GM12878 (cell line): ENCODE measurements at places on chromosomes 4 and X.

DNA sequence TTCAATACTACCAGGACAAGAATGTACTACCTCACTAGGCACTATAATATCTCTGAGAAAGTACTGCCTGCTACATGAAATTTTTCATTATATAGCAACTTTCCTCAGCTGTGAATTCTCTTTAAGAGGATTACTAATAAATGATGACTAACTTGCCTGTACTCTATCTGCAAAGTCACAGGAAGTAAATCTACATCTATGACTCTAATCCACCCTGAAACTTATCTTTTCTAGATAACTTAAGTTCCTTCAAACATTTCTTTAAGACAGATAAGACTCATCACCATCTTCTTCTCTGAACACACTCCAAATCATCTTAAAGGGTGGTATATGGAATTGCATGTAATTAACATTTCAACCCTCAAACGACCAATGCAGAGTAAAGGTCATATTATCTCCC lies 28.8 kb downstream of the RPS6KA3 start:
- DNase-seq = no peak

GRCh38 chrX:152206426-152206825 lies 68.0 kb upstream of the MAGEA10 start:
- no peak for DNase-seq

DNA sequence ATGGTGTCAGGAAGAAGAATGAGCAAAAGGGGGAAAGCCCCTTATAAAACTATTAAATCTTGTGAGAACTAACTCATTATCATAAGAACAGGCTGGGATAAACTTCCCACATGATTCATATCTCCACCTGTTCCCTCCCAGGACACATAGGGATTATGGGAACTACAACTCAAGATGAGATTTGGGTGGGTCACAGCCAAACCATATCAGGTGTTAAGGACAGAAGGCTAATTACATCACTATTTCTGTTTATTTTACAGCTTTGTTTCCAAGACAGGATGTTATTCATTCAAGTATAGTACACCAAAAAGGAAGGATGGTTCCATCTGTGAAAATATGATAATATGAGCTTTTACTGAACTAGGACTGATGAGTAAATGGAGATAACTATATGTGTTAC lies 63.7 kb upstream of the ARSJ start:
- DNase-seq = no peak

- DNase-seq = no peak
Observed at GRCh38 chr4:137558951-137559350, 26.7 kb upstream of the PCDH18 start.

DNA sequence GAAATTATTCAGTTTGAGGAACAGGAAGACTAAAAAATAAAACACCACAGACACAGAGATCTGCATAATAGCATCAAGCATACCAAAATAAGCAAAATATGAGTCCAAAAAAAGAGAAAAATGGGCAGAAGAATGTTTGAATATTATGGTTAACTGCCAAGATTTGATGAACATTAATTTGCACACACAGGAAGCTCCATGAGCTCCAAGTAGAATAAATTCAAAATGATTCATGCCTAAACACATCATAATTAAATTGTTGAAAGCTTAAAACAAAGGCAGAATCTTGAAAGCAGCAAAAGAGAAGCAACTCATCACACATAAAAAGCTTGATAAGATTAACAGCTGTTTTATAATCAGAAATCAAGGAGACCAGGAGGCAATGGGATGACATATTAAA lies 156.6 kb upstream of the ARSJ start:
- no peak for DNase-seq

GRCh38 chr4:106366026-106366425 lies 2.6 kb downstream of the GIMD1 start:
- no peak for DNase-seq

DNA sequence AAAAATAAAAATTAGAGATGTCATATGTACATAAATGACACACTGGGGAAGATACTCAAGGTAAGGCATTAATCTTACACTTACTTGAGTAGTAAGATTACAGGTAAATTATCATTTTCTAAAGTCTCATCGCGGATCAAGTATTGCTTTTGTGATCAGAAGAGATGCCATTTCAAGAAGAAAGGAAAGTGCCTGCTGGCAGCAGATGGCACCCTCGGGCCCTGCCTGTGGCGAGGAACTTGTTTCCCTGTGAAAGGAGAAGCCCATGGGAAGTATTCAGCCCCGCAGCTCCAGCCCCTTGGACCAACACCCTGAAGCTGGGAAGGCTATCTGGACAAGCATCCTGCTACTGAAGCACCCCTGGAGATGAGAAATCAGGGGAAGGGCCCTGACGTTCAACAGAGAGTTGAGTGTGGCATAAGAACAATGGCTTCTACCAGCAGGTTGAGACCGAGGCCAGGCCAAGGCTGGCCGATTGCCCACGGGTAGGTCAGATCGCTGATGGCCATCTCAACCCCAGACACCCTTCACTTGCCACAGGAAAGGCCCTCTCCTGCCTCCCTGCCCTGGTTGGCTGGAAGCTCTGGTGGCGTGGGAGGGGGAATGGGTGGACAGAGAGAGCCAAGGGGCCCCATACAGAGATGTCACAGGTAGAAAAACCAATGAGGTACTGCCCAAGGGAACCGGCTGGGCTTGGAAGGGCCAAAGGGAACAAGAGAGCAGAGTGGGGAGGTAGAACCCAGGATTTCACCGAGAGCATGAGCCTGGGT lies 18.8 kb upstream of the MXD4 start:
- DNase-seq = no peak

DNA sequence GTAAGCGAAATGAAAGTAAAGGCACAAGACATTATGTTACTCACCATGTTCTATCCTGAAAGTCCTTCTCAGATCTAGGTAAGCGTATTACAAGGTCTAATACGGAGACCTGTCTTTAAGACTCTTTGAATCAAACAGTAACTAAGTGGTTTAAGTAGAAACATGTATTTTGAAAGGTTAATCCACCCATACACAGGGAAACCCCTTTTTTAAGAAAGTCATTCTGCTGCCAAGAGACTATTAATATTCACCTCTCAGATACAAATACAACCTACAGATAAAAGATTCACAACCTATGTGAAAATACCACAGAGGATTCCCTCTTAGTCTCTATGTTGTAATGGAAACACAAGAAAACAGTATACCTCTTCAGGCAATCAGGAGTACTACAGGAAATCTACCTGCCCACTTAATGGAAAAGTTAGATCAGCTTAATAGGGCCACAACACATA lies 63.2 kb upstream of the TNIP3 start:
- DNase-seq = peak; percentile 24

GRCh38 chr4:75860606-75861005 lies 41.6 kb downstream of the PPEF2 start:
- DNase-seq = no peak

DNA sequence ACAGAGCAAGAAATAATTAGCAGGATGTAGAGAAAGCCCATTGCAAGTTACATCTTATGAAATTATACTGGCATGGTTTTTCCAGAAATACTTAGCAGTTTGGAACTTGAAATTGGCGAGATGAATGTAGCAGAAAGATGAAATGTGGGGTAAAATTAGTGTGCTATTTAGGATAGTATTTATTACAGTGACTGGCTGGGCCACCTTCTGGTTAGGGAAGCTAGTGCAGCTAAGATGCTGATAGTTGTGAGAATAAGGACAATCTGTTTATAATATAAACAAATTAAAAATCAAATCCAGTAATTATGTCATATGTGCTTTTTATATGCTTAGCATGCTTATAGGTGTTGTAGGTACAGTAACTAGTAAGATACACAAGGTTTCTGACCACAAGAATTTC lies 74.8 kb downstream of the IL15 start:
- no peak for DNase-seq
